ENCODE measurements at places on chromosomes 3 and 15.

- DNase-seq = no peak
These were observed 75.6 kb downstream of the IQCH start for GRCh38 chr15:67329984-67330733.

- DNase-seq = no peak
These were observed 1.1 kb downstream of the BLM start for GRCh38 chr15:90718232-90718631.

DNA sequence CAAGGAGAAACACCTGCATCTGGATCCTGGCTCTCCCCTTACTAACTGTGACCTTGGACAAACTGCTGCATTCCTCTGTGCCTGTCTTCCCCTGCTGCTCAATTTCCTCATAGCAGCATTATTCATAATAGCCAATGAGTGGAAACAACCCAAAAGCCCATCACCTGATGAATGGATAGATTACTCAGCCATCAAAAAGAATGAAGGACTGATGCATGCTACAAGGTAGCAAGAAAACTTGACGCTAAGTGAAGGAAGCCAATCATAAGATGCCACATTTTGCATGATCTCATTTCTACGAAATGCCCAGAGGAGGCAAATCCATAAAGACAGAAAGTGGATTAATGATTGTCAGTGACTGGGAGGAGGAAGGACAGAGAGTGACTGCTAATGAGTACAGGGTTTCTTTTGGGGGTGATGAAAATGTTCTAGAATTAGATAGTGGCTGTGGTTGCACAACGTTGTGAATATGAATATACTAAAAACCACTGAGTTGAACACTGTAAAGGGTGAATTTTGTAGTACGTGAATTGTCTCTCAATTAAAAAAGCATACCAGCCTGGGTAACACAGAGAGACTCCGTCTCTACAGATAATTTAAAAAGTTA lies 11.2 kb downstream of the IGDCC4 start:
- no peak for DNase-seq

- no peak for DNase-seq
These were observed 73.5 kb upstream of the MBNL1 start for GRCh38 chr3:152195206-152195605.

- DNase-seq = no peak
These were observed 145.2 kb upstream of the NUDT16 start for GRCh38 chr3:131236421-131236820.

- no peak for DNase-seq
These were observed 722 bp upstream of the ZXDC start for GRCh38 chr3:126476166-126477060.

GRCh38 chr3:132232231-132232792 lies 84.9 kb upstream of the ACP3 start:
- DNase-seq = no peak

GRCh38 chr3:24523988-24524727 lies 29.5 kb upstream of the THRB start:
- DNase-seq = no peak

GRCh38 chr3:113867506-113867905 lies 28.9 kb downstream of the GRAMD1C start:
- no peak for DNase-seq

DNA sequence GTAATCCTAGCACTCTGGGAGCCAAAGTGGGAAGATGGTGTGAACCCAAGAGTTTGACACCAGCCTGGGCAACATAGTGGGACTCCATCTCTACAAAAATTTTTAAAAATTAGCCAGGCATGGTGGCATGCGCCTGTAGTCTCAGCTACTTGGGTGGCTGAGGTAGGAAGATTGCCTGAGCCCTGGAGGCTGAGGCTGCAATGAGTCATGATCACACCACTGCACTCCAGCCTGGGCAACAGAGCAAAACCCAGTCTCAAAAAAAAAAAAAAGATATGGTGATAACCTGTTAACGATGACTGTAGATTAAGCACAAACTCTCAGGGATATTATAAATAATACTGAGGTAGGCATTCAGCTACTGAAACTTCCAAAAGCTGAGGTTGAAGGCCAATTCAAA lies 107.5 kb downstream of the SLC49A4 start:
- no peak for DNase-seq

DNA sequence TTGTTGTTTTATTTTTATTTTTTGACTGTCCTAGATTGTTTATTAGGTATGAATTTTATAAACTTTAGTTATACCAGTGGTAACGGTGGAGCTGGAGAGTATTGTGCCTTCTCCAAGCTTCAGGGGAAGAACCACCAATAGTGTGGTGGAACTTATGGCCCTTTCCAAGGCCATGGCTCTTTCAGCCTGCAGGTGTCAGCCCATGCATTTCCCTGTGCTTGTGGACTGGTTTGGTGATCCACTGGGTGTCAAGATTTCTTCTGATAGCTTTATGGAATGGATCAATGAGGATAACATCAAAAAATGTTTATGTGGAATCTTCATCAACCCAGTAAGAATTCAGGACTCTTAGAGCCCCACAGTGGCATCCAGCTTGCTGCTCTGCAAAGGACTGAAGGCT lies 19.2 kb upstream of the SCAMP5 start:
- no peak for DNase-seq

GRCh38 chr3:166522017-166522416 lies 684.8 kb upstream of the BCHE start:
- DNase-seq = no peak

DNA sequence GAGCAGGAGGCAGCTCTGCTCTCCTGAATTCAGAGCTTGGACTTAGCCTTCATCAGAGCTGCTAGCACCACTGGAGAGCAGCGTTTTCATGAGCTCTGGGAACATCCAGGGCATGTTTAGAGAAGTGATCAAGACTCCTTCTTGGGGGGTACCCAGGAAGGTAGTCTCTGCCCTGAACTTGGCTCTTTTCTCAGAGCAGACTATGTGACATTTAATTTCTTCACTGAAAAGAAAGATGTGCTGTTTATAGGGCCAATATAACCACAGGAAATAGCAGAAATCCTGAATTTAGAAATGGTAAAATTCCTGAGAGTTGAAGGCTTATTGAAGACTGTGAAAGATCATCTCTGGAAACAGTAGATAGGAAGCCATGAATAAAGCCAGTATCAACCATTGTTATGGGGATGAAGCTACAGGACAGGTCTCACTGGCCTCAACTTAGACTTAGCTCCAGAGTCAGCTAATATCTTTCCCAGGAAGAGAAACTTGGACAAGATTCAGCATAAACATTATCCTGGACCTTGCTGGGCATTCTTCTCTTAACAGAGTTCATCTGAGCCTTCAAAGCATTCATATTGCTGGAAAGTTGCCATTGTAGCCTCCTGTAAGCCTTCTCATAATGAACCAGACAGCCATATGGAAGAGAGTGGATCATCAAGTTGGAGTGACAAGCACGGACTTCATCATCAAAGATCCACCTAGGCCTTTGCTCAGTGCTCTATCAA lies 386.6 kb upstream of the THBS1 start:
- no peak for DNase-seq

GRCh38 chr3:180528843-180529242 lies 73.1 kb upstream of the TTC14 start:
- no peak for DNase-seq

DNA sequence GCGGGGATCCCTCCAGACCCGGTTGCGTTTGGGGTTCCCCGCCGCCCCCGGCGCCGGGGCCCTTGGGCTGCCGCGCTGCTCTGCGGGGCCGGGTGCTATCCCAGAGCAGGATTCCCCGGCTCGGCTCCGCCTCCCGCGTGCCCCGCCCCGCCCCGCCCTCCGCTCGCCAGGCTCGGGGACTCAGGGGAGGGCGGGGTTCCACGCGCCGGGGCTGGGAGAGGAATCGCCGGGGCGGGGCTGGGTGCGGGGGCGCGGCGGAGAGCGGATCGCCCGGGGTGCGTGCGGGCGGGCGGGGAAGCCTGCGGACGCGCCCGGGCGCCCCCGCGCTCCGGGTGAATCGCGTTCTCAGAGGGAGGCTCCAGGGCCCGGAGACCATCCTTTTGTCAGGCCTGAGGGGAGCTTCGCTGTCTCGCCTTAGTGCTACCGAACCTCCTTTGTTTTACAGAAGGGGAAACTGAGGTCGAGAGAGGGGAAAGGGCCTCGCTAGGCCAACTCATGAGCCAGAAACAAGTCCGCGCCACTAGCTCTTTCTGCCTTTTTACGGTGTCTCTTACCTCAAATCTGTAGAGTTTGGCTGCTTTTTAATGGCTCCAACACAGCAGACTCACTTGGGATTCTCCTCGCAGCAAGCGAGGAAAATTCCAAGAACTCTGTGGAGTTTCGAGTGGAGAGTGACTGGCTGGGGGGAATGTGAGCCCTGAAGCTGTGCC lies at the start of gene TMEM158:
TMEM158 (minus strand) TSS at position 82 of the 710 bp plus-strand sequence. CDS start 260 bp downstream, outside the sequence.
- DNase-seq = peak; percentile 87

DNA sequence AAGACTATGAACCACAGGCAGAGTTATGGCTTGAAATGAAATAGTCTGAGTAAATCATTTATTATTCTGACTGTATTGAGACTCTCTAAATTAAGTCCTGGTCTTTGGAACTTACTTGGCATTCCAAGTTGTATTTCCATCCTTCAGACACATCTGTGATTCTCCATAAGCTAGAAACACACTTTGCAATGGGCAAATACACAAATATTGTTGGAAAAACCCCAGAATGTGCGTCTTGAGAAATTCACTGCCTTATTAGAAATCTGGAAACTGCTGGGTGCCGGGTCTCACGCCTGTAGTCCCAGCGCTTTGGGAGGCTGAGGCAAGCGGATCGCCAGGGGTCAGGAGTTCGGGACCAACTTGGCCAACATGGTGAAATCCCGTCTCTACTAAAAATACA lies 87.8 kb downstream of the WWTR1 start:
- DNase-seq = no peak

DNA sequence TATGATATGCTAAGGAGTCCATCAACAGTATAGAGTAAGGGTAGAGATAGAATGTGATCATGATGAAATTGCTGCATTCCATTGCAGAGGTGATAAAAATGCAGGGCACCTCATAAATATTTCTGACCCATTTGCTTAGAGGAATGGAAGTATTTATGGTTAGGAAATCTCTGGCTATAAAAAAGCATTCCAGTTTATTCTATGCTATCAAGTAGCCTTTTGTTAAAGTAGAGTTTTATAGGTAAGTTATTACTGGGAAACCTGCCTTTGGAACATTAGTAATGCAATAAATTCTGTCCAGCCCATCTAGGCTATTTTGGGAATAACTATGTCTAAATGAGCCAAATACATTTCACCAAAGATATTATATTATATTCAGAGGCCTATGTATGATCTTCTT lies 19.8 kb upstream of the STRIT1 start:
- DNase-seq = no peak

Measured in ecto neural progenitor cell (in vitro differentiated cells).